ENCODE measurements at places on chromosomes 11 and 22.
A peak's percentile ranks its signal among the peaks of the same experiment; 100 is the strongest.

DNA sequence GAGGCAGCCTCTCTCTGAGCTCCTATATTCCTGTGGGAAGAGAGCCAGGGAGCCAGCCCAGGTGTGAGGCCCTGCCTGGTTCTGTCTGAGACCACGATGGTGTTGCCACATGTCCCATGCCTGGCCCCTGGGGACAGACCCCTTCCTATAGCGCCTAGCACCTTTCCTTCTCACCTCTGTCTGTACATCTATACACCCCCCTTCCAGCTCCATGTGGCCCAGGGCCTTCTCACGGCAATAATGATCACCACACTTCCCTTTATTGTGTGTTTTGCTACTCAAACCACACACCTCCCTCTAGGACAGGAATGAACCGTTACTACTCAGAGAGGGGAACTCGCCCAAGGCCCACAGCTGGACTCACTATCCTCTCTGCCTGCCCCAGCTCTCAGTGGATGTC lies 12.8 kb downstream of the CD82 start:
- DNase-seq, result no peak

DNA sequence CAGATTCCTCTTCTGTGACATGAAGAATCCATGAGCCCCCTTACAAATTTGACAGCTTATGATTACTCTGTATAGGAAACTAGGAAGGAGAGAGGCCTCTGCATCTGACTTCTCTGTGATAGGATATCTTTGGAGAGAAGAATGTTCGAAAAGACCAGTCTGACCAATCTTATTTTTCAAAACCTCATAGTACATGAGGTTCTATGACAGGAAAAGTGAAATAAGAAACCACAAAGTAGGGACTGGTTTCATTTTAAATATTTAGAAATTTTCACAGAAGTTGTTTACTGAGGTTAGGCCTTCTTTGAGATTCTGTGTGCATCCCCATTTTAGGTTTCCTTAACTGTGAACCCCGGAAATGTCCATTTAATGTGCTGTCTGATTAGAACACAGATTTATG lies 2.1 kb upstream of the OR4X1 start:
- DNase-seq, result no peak

DNA sequence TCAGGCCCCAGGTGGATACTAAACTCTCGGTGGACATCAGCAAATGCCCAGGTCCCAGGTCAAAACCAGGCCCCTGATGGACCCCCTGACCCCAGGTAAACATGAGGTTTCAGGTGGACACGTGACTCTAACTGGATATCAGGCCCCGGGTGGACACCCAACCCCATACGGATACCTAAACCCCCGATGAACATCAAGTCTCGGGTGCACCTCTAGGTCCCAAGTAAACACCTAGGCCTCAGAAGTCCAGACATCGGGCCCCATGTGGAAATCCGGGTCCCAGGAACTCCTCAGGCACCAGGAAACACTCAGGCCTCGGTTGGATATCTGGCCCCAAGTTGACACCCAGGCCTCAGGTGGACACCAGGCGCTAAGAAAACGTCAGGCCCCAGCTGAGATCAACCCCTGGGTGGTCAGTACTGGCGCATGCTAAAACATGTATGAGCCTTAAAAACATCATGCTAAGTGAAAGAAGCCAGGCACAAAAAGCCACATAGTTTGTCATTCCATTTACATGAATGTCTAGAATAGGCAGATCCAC lies 54.4 kb upstream of the SEPTIN5 start:
- DNase-seq, result no peak

DNA sequence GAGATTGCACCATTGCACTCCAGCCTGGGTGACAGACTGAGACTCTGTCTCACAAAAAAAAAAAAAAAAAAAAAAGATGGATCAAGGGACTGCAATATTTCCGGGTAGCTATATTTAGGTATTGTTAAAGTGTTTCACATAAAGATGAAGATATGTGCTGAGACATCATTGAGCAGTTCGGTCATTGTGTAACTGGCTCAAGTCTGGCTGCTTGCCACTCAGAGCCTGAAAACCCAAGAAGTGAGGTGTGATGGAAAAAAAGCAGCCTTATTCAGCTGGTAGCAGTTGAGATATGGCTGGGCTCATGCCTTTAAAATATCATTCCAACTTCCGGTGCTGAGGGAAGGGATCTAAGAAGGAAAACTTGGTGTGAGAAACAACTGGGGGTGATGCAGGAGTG lies 46.9 kb downstream of the LUZP2 start:
- no peak for DNase-seq

DNA sequence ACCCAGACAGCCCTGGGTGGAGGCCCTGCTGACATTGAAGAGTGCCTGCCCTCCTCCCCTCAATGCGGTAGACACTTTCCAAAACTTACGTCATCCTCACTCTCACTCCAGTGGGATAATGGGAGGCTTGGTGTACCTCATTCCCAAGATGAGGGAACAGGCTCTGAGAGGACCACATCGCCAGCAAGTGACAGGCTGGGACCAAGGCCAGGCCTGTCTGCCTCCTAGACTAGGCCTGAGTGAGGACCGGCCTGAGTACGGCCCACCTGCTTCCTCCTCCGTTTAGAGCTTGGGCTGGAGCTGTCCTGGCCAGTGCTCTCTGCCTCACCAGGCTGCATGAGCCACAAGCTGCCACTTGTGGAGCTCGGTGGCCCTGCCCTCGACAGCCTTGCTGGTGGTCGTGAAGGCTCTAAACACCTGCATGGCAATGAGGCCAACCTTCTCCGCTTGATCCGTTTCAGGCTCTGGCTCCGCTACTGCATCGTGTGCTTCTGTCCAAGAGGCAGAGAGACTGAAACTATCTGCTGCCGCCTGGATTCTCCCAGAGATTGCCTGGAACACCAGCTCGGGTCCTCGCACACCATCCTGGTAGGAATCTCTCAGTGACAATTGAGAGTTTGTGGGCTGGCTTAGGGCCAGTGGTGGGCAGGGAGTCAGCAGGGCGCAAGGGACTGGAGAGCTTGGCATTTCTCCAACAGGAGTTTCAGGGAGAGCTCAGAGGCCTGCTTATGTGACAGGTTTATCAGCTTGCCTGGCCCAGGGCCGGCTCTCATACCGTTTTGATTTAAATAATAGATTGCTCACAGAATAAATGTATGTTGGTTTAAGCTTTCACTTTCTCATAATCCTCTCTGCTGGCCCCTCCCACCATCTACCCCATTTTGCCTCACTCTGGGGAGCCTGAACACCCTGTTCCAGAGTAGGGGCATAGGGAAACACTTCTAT lies 9.4 kb downstream of the LRRC75B start:
- DNase-seq, result peak; percentile 72

- peak; percentile 73 for DNase-seq
Observed at GRCh38 chr11:119067371-119068222, at the start of gene VPS11. TSS of gene VPS11 (plus strand) at chr11:119067818. CDS start at chr11:119067824, 6 bp downstream.

GRCh38 chr11:95072948-95073347 lies 6.2 kb downstream of the SRSF8 start:
- no peak for DNase-seq

DNA sequence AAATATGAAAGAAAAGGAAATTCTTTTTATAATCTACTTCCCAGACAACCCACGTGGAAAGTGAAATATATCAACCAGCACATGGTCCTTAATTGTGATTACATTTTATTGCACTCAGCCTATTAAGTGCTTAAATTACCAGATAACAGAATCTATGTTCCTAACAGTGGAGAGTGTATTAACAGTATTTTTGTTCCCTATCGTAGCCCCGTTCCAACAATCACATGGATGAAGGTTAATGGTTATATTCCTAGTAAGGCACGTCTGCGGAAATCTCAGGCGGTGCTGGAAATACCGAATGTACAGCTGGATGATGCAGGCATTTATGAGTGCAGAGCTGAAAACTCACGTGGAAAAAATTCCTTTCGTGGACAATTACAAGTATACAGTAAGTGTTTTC lies 626.1 kb upstream of the ARHGAP42 start:
- DNase-seq, result no peak

- no peak for DNase-seq
Observed at GRCh38 chr11:61403658-61404057, 11.3 kb downstream of the TMEM216 start.

DNA sequence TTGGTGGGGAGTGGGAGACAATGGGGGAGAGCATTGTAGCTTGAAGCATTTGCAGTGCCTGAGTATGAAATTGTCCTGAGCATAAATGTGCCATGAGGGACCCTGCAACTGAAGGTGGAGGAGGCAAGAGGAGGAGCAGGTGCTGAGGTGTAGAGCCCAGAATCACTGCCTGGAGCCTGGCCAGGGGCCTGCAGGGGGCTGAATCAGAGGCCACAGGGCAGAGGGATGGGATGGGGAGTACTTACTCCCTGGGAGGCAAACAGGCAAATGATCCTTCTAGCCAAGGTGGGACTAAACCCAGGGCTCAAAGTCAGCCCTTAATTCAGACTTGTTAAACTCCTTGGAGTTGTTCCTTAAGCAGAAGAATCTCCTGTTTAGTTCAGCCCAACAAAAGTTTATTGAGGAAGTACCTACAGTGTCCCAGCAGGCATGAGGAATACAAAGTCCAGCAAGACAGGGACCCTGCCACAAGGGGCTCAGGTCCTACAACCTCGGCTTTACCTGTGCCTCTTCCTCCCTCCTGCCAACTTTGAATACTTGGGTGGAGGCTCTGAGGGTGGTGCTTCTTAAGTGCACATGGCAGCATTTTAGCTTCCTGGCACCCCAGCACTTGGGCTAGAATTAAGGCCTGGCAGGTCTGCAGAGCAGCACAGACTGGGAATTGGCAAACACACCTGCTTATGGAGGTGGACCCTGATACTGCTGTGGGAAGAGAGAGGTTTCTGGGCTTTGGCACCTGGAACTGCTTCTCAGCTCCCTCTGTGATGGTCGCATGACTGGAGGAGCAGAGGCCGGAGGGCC lies 20.0 kb downstream of the MICAL2 start:
- DNase-seq, result no peak

DNA sequence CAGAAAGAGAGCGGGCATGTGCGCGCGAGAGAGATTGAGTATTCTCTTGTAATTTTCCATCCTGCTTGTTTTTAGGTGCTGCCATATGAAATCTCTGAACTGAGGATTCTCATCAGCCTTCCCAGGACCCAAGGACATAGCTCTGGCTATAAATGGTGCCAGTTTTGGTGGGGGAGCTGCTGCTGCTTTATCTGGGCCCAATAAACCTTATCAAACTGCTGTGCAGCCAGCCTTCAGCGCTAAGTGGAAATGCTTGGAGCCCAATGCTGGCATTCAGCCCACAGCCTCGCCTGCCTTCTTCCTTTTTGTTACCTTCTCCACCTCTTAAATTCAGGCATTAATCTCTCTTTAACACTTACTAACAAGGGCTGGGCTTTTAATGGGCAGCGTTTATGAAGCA lies 2.4 kb upstream of the ZBTB16 start:
- DNase-seq, result no peak

GRCh38 chr11:131649856-131650255 lies 279.4 kb downstream of the NTM start:
- DNase-seq, result no peak

DNA sequence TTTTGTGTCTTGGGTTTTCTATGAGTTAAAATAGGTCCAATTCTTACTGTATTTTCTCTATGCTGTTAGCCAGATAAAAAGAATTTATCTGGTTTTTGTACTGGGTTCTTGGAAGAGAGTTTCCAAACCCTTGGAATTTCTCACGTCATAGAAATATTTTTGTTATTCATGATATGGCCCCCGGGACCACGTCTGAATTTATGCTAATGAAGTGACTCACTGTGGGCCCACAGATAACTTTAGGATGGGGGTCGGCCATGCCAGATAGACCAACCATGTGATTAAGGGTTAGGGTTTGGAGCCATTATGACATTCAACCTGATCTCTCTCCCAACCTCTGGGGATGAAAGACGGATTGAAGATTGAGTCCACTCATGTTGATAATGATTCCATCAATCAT lies 35.6 kb upstream of the DDI1 start:
- no peak for DNase-seq

GRCh38 chr22:50085211-50085972 lies at the start of gene MLC1:
TSS of gene MLC1 (minus strand) at chr22:50085426. CDS start at chr22:50084902, 524 bp downstream.
- no peak for DNase-seq

GRCh38 chr11:28799316-28799715 lies 691.1 kb downstream of the METTL15 start:
- DNase-seq, result no peak

- no peak for DNase-seq
Observed at GRCh38 chr22:32079130-32080089, 36.3 kb downstream of the SLC5A1 start.

GRCh38 chr11:134780486-134781147 lies 368.6 kb upstream of the B3GAT1 start:
- no peak for DNase-seq

- no peak for DNase-seq
Observed at GRCh38 chr11:2752923-2753322, 53.1 kb upstream of the KCNQ1OT1 start.

DNA sequence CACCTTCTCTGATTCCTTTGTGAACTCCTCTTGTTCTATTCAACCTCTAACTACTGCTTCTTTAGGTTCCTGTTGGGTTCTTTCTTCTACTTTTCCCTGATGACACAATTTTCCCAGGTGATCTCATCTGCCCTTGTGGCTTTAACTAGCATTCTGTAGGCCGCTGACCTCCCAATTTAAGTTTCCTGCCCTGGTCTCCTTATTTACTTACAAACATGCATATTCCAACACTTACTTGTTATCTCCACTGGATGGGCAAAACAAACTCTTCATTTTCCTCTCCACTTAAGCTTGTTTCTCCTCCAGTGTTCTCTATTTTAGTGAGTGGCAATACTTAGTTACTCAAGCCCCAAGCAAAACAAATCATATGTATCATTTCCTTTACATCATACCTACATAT lies 734.5 kb downstream of the METTL15 start:
- no peak for DNase-seq

- peak; percentile 24 for DNase-seq
Observed at GRCh38 chr11:118628432-118628831, 21.0 kb downstream of the PHLDB1 start.

DNA sequence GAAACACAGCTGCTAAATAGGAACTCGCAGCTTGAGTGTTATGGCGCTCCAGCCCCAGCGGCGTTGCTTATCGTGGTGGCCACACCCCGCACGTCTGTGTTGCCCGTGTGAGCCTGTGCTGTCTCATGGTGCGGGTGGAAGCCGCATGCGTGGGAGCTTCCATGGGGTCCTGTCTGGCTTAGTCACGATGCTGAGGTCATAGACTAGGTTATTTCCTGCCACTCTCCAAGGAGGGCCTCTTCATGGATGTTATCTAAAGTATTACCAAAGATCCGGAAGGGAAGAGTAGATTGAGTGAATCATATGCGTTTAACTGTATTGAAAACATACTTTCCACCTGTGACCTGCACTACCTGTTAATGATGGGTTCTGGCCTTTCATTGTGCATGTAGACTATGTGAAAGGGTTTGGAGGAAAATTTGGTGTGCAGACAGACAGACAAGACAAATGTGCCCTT lies 21.7 kb downstream of the CTTN start:
- no peak for DNase-seq

- no peak for DNase-seq
Observed at GRCh38 chr11:104043142-104043541, 6.7 kb downstream of the DDI1 start.

GRCh38 chr11:79086056-79086455 lies 354.8 kb downstream of the TENM4 start:
- DNase-seq, result no peak

GRCh38 chr11:68031144-68031464 lies 623 bp downstream of the NDUFS8 start:
- no peak for DNase-seq

All from NCI-H2029 treated with DMSO at 0.1 percent for 48 hours (cell line).